Esophagus muscularis mucosa (tissue), 4 donors: ENCODE measurements at places on chromosomes 11 and 22. TPM values are rescaled to one million over a fixed set of nuclear protein-coding genes. Genes with fewer than 3 reads are reported as not detected.

The KIF18A gene
- total RNA-seq, result 0.52 TPM

DNA sequence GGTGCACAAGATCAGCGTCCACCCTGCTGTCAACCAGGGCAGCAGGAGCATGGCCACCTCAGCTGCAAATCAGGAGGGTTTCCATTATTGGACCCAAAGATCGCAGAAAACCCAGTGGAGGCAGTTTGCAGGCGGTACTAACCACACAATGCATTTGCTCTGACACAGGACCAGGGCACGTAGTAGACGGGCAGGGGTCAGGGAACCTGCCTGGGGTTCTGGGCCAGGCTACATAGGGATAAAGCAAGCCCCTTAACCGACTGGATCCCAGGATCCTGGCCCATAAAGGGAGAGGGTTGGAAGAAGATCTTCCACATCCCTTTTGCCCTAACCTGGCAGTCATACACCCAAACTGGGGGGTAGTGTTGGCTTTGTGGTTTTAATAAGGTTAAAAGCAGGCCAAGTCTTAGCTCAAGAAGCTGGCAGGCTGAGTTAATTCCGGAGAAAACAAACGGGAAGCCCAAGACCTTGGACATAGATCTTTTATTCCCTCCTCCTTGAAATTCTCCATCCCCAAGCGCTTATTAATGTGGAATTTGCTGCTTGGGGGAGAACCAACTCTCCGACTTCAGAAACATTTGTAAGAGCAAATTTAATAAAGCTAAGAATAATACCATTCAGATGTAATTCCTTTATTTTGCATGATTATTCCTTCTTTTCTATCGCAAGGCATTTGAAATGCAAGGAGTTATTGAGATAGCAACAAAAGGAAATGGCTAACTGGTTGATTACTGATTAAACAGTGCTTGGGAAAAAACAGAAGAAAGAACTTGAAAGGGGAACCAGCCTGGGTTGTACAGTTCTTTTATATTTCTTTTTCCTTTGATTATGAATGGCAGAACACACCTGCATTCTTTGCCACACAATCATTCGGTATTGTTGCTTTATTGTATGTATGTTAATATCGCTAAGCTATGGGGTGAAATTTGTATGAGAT is 6.3 kb upstream of the ARHGAP8 start:
- no peaks in the 10 kb centered on the region for H3K4me1 ChIP-seq
- no peak overlapping the region for H3K27ac ChIP-seq
- no peaks in the 10 kb centered on the region for H3K36me3 ChIP-seq
- peaks cover 78% of the 10 kb centered on the region for H3K27me3 ChIP-seq
- no peak for DNase-seq

The MCHR1 gene
- not detected for total RNA-seq

- H3K36me3 ChIP-seq, result no peaks in the 10 kb centered on the region
- H3K27me3 ChIP-seq, result no peaks in the 10 kb centered on the region
These were observed 736.5 kb downstream of the DLG2 start for GRCh38 chr11:84890676-84891075.

DNA sequence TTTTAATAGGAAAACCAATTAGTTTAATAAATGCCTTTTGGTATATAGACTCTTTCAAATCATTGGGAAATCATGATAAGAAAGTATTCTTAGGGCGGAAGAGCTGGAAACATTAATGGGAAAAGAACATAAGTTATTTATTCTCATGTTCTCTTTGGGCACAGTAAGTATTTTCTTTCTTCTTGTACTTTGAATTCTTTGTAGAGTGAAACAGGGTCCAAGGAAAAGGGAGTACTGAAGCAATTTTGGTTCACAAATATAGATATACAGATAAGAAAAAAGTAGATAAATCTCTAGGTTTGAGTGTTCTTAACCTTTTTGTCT is 123.2 kb downstream of the MICAL2 start:
- peaks cover 12% of the 10 kb centered on the region for H3K4me1 ChIP-seq
- H3K4me3 ChIP-seq, result no peak overlapping the region
- peak overlapping the region; percentile 89 for H3K27ac ChIP-seq
- no peaks in the 10 kb centered on the region for H3K27me3 ChIP-seq
- H3K36me3 ChIP-seq, result peaks cover 21% of the 10 kb centered on the region
- no peak for DNase-seq

The PKP3 gene
- total RNA-seq, result 0.17 TPM

DNA sequence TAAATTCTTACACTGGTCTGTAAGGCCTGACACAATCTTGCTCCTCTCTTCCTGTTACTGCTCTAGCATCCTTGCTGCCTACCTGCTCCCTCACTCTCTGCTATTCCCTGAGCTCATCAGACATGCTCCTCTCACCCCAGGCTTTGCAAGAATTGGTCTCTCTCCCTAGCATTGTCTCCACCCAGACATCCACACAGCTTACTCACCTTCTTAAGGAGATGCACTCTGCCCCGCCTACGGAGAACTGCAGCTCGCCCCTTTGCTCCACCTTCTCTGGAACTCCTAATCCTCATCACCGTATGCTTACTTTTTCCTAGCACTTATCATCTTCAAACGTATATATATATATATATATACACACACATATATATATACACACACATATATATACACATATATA is 23.3 kb upstream of the TMPRSS5 start:
- H3K4me1 ChIP-seq, result no peaks in the 10 kb centered on the region
- H3K36me3 ChIP-seq, result peaks cover 18% of the 10 kb centered on the region
- H3K4me3 ChIP-seq, result no peak overlapping the region
- H3K27me3 ChIP-seq, result no peaks in the 10 kb centered on the region
- DNase-seq, result no peak

- peaks cover 40% of the 10 kb centered on the region for H3K36me3 ChIP-seq
- H3K4me1 ChIP-seq, result peaks cover 13% of the 10 kb centered on the region
- H3K27me3 ChIP-seq, result no peaks in the 10 kb centered on the region
- no peak overlapping the region for H3K4me3 ChIP-seq
- DNase-seq, result no peak
- no peak overlapping the region for H3K27ac ChIP-seq
These were observed 82.8 kb downstream of the DENND5A start for GRCh38 chr11:9182180-9182871.

DNA sequence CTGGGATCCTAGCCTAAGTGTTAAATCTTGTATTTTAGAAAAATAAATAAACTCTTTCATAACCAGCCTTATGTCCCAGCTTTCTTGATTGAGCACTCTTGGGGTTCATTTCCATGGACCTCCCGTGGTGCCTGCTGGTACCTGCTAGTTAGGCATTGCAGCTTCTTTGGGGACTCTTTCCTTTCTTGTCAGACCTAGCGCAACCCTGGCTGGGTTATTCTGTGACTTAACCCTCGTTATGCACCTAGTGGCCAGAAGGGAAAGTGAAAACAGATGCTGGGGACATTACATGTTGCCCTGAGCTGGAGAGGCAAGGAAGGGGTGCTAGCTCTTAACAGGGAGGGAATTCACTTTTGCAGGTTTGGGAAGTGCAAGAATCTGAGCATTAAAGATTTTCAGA is 46.8 kb downstream of the APIP start:
- DNase-seq, result no peak
- no peaks in the 10 kb centered on the region for H3K27me3 ChIP-seq
- no peak overlapping the region for H3K4me3 ChIP-seq
- H3K36me3 ChIP-seq, result no peaks in the 10 kb centered on the region
- H3K4me1 ChIP-seq, result no peaks in the 10 kb centered on the region

GRCh38 chr11:76200006-76200940 is 6.0 kb downstream of the WNT11 start:
- H3K27me3 ChIP-seq, result peaks cover 9% of the 10 kb centered on the region
- H3K4me1 ChIP-seq, result no peaks in the 10 kb centered on the region
- DNase-seq, result no peak
- no peak overlapping the region for H3K4me3 ChIP-seq
- no peak overlapping the region for H3K27ac ChIP-seq

GRCh38 chr11:59088162-59088561 is 2.1 kb downstream of the GLYATL1B start:
- no peak for DNase-seq
- no peak overlapping the region for H3K4me3 ChIP-seq
- no peaks in the 10 kb centered on the region for H3K4me1 ChIP-seq

- H3K4me1 ChIP-seq, result peaks cover 21% of the 10 kb centered on the region
- no peak overlapping the region for H3K4me3 ChIP-seq
- no peaks in the 10 kb centered on the region for H3K36me3 ChIP-seq
These were observed 5.0 kb downstream of the ZP1 start for GRCh38 chr11:60872124-60872960.

The SCGB1C1 gene
- not detected for total RNA-seq

DNA sequence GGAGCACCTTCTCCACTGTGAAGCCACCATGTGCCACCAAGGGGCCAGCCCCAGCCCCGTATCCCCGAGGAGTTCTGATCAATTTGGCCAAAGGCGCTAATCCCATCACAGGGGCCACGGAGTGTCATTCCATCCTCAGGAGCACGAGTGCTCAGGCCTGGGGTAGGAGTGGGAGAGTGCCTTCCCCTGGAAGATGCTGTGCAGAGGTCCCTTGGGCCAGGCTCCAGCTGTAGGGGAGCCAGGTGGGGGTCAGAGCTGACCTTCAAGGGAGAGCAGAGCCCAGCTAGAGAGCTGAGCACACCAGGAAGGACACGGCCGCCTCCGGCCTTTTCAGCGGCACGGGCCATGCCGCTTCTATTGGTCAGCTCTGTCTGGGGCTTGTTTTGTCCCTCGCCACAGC is 1459.9 kb downstream of the BRD1 start:
- H3K36me3 ChIP-seq, result no peaks in the 10 kb centered on the region
- no peak overlapping the region for H3K4me3 ChIP-seq
- no peak for DNase-seq
- no peak overlapping the region for H3K27ac ChIP-seq
- H3K4me1 ChIP-seq, result no peaks in the 10 kb centered on the region

GRCh38 chr22:50665738-50666137 is 6.9 kb upstream of the SHANK3 start:
- no peak for DNase-seq
- H3K4me1 ChIP-seq, result no peaks in the 10 kb centered on the region
- H3K4me3 ChIP-seq, result no peak overlapping the region
- no peaks in the 10 kb centered on the region for H3K27me3 ChIP-seq

The C11orf52 gene
- 6.9 TPM for total RNA-seq

- no peak overlapping the region for H3K4me3 ChIP-seq
- no peaks in the 10 kb centered on the region for H3K36me3 ChIP-seq
- H3K27ac ChIP-seq, result no peak overlapping the region
- H3K27me3 ChIP-seq, result no peaks in the 10 kb centered on the region
These were observed 26.5 kb downstream of the MYO7A start for GRCh38 chr11:77154381-77155081.

The ZBED4 gene
- total RNA-seq, result 11.1 TPM

- no peaks in the 10 kb centered on the region for H3K4me1 ChIP-seq
- H3K27me3 ChIP-seq, result no peaks in the 10 kb centered on the region
- DNase-seq, result no peak
- H3K4me3 ChIP-seq, result no peak overlapping the region
- H3K36me3 ChIP-seq, result no peaks in the 10 kb centered on the region
These were observed 72.1 kb upstream of the OR5AK2 start for GRCh38 chr11:56916587-56916986.

GRCh38 chr11:114440971-114441763 is 1.9 kb downstream of the REXO2 start:
- H3K4me3 ChIP-seq, result peak overlapping the region; percentile 92
- peak overlapping the region; percentile 88 for H3K27ac ChIP-seq
- H3K4me1 ChIP-seq, result peaks cover 28% of the 10 kb centered on the region
- H3K27me3 ChIP-seq, result no peaks in the 10 kb centered on the region
- peaks cover 8% of the 10 kb centered on the region for H3K36me3 ChIP-seq

GRCh38 chr22:19196841-19197612 is 18.5 kb upstream of the SLC25A1 start:
- no peak overlapping the region for H3K4me3 ChIP-seq
- H3K27ac ChIP-seq, result no peak overlapping the region
- no peaks in the 10 kb centered on the region for H3K4me1 ChIP-seq
- H3K36me3 ChIP-seq, result peaks cover 58% of the 10 kb centered on the region

The HDAC10 gene
- total RNA-seq, result 15.6 TPM

The NPAS4 gene
- 1.7 TPM for total RNA-seq

The TEF gene
- 47.8 TPM for total RNA-seq

DNA sequence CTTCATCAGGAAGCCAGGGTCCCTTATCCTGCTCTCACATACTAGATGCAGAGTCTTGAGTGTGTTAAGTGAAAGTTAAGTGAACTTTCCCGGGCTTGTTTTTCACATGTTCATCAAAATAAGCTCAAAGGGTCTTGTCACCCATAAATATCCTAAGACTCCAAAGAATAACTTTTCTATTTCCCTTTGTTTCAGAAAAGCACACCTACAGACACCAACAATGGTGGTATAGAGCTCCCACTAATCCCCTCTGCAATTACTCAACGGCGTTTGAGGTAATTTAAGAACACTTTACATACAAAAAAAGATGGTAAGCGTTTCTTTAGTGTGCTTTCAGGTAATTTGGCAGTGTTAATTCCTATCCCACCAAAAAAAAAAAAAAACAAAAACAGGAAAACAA is 2.5 kb downstream of the PRR14L start:
- H3K36me3 ChIP-seq, result no peaks in the 10 kb centered on the region
- H3K4me1 ChIP-seq, result peaks cover 38% of the 10 kb centered on the region
- no peak overlapping the region for H3K4me3 ChIP-seq
- no peak overlapping the region for H3K27ac ChIP-seq

The DRD4 gene
- 1.1 TPM for total RNA-seq

The LRRC4C gene
- total RNA-seq, result 4.0 TPM

- H3K36me3 ChIP-seq, result no peaks in the 10 kb centered on the region
- H3K27ac ChIP-seq, result no peak within 1 kb of the TSS
- H3K27me3 ChIP-seq, result no peaks in the 10 kb centered on the region
- H3K4me1 ChIP-seq, result no peaks in the 10 kb centered on the region
These were observed at the start of gene OR52B4 for GRCh38 chr11:4368286-4368685. Gene OR52B4, minus strand, starts transcription at chr11:4368386. Its CDS starts 91 bp downstream, at chr11:4368295.

DNA sequence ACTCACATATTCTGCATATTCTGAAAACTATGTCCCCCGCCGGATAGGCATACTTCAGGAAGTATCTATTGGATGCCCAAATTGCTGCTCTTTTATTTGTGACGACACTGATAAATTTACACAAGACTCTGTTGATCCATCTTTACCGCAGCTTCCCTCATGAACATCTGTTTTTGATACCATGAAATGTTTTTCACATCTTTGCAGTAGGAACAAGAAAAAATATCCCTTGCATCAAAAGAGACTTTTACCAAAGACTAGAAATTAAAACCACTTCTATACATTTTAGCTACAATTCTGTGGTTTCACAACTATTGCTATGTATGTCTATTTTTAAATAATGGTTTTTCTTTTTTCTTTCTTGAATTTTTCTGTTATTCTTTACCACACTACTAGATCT is 15.3 kb downstream of the POU2AF2 start:
- H3K36me3 ChIP-seq, result no peaks in the 10 kb centered on the region
- H3K4me1 ChIP-seq, result no peaks in the 10 kb centered on the region
- H3K27me3 ChIP-seq, result no peaks in the 10 kb centered on the region
- no peak overlapping the region for H3K27ac ChIP-seq
- no peak overlapping the region for H3K4me3 ChIP-seq
- DNase-seq, result no peak

The TMEM191C gene
- 5.1 TPM for total RNA-seq

- no peaks in the 10 kb centered on the region for H3K36me3 ChIP-seq
- no peak overlapping the region for H3K27ac ChIP-seq
- no peak overlapping the region for H3K4me3 ChIP-seq
These were observed 729.7 kb downstream of the BRD1 start for GRCh38 chr22:49097966-49098365.

The SLC22A25 gene
- not detected for total RNA-seq

DNA sequence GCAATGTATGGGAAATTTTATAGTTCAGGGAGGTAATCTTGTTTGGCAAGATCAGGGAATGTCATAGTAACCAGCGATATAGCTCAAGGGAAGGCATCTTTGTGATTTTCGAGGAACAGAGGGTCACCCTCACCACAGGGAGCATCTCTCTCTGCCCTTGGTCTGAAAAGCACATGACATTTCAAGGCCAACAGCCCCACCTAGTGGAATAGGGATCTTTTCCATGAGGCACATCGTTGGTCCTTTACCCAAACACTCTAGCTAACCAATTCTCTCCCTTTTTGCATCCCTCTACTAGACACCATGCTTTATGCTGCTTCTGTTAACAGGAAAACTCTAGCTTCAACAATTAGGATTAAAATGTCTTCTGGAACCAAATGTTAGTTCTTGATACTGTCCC is 179.0 kb downstream of the GRM5 start:
- H3K4me1 ChIP-seq, result no peaks in the 10 kb centered on the region
- DNase-seq, result no peak
- no peaks in the 10 kb centered on the region for H3K27me3 ChIP-seq
- H3K4me3 ChIP-seq, result no peak overlapping the region
- no peak overlapping the region for H3K27ac ChIP-seq
- H3K36me3 ChIP-seq, result no peaks in the 10 kb centered on the region
